ENCODE measurements at places on chromosomes 16 and 17.

DNA sequence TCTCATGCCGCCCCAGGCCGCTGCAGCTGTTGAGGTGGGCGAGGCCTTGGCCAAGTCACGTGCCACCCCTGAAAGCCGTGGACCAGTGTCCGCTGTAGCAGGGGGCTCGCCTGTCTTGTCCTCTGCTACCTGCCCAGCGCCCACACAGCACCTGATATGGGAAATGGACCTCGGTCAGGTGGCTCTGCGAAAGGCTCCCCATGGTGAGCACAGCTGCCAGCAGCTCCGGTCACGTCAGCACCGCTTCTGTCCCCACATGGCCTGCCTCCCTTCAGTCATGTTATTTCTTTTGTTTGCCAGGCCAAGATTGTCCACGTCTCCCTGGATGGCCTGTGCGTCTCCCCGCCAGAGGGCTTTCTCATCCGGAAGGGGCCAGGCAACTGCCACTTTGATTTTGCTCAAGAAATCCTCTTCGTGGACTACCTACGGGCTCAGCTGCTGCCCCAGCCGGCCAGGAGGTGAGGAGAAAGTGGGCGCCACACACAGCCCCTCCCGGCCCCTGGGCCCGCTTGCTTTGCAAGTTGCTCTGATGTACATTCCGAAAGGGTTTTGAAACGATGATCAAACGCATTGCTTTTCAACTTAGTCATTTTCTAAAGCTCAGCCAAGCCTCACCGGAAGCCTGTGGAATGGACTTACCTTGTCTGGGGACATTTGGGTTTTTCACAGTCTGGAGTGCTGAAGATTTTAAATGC is 219.8 kb downstream of the KATNIP start:
- no peak for DNase-seq

- DNase-seq: no peak
Observed at GRCh38 chr17:79984045-79984840, 51.4 kb downstream of the TBC1D16 start.

DNA sequence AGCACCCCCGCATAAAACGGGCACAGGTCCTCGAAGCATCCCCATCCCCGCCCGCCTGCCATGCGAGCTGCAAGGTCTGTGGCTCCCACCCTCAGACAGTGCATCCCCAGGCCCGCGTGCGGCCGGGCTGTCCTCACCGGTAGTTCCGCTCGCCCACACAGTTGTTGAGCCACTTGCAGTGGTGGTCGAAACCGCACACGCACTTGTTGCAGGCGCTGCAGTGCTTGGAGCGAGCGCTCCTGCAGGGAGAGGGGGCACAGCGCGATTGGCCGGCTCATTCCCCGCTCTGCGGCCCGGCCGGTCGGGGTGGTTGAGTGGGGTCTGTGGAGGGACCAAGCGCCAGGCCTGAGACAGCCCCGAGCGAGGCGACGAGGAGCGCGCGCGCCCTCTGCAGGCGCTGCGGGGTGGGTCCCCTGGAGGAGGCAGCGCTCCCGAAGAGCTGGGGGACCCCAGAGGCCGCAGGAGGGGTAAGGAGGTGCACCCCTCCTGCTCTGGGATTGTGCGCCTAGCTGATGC is 6.0 kb upstream of the TPPP3 start:
- DNase-seq: no peak

- DNase-seq: no peak
Observed at GRCh38 chr17:77473615-77474226, 333.0 kb downstream of the SEC14L1 start.

DNA sequence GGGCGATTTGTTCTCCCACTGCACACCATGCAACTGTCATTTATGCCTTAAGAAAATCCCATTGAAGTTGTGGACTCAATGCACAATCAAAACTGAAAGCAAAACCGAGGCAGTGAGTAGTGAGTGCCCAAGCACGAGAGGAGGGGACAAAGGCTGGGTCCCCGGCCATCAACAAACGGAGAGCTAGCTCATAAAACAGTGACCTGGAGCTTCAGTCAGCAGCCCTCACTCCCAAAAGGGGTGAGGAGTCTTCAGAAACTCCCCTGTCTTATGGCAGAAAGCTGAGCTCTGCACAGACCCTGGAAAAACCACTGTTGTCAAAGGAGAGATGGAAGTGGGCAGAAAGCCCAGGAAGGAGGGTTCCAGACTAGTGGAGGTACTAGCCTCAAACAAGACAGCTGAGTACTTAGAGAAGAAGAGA is 96.9 kb downstream of the ADCY9 start:
- no peak for DNase-seq

DNA sequence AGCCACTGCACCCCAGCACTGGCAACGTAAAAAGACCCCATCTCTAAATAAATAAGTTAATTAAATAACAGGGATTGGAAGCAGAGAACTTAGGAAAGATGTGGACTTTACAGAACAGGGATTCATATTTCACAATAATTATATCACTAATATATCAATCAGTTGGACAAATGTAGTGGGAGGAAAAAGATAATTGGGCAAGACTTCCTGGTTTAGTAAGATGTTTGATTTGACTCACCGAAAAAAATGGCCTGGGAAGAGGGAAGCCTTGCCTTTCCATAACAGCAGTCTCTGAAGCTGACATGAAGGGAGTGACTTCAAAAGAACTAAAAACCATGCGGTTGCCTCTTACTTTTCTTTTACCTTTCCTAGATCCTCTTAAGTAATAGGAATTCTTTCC is 15.2 kb upstream of the C17orf78 start:
- DNase-seq: no peak

DNA sequence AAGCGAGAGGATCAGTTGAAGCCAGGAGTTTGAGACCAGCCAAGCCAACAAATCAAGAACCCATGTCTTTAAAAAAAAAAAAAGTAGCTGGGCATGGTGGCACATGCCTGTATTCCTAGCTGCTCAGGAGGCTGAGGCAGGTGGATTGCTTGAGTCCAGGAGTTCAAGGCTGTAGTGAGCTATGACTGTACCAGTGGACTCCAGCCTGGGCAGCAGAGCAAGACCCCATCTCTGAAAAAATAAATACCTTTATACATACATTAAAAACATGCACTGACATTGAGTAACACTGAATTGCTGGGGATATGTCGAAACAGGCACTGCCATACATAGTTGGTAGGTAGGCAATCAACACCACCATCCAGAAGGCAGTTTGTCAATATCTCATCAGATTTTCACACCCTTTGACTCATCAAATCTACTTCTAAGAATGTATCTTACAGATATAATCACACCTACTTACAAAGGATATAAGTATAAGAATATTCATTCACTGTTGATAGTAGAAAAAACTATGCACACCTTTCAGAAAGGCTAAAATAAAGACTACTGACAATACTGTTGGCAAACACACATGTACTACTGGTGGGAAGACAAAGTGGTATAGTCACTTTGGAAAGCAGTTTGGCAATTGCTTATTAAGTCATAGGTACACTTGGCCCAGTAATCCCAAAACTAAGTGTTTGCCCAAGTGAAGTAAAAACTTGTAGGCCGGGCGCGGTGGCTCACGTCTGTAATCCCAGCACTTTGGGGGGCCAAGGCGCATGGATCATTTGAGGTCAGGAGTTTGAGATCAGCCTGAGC is 6.4 kb upstream of the CEP20 start:
- no peak for DNase-seq

- DNase-seq: no peak
Observed at GRCh38 chr16:10013364-10013763, 168.9 kb downstream of the GRIN2A start.

DNA sequence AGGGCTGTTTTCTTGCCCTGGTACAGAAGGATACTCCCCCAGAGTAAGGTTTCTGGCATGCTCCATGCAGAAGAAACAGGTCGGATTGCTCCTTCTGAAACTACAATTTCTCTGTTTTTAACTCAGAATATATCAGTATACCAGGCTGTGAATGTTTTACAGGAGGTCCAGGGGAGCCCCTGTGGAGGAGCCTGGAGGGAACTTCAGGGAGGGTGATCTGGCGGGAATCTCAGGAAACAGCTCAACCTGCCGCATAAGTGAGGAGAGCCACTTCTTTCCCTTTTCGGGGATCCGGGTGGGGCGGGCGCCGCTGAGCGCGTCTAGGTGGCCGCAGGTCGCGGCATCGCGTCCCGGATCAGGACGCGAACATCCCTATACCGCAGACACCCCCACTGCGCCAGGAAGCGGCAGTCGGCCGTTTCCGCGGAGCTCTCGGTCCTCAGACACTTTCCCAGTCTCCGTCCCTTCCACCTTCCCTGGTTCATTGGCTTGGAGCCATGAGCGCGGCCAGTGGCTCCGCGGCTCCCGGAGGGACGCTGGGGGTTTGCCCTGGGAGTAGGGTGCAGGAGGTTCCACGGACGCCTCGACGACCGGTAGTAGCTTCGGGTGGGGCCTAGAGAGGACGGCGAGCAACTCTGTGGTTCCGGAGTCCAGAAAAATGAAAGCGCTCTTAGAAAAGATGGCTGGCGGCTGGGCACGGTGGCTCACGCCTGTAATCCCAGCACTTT is 3.1 kb upstream of the ZNF764 start:
- no peak for DNase-seq
